ENCODE measurements at places on chromosomes 6 and 20.

GRCh38 chr20:47319517-47320252, 36.8 kb downstream of the ZMYND8 start:
- no peak for DNase-seq

- DNase-seq, result no peak
Observed at GRCh38 chr6:108145639-108146038, 20.2 kb upstream of the NR2E1 start.

GRCh38 chr20:58650181-58650775, 805 bp upstream of the STX16 start:
- DNase-seq, result no peak

DNA sequence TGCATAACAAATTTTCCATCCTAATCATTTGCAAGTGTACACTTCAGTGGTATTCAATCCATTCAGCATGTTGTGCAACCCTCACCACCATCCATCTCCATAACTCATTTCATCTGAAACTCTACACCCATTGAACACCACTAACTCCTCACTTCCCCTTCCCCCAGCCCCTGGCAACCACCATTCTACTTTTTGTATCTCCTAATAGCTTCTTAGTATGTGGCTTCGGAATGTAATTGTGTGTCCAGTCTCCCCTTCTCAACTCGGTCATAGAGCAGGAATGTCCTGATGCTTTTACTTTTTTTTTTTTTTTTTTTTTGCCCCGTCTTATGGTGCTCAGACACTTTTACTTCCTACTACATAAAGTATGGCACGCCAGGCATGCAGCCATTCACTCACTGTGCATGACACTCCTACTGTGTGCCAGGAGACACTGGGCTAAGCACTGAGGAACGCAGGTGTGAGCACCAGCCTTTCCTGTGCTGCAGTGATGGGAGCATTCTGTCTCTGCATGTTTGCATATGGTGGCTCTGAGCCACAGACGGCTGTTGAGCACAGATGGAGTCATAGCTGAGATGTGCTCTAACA, 15.3 kb downstream of the HCK start:
- peak; percentile 83 for DNase-seq

DNA sequence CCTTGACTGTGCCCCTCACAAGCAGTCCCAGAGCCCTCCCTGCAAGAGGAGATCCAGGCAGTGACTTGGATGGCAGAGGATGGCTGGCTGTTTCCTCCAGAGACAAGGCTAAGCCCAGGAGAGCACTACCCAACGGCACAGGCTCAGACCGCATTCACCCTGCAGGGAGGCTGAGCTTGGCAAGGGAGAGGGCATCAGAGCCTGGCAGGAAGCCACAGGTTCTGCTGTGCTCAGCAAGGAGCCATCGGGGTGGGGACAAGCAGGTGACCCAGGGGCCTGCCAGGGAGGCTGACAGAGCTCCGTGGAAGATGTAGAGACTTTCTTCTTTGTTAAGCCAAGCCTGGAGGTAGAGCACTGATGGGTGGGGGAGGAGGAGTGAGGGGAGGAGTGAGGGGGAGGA, 159.2 kb upstream of the CST7 start:
- no peak for DNase-seq

DNA sequence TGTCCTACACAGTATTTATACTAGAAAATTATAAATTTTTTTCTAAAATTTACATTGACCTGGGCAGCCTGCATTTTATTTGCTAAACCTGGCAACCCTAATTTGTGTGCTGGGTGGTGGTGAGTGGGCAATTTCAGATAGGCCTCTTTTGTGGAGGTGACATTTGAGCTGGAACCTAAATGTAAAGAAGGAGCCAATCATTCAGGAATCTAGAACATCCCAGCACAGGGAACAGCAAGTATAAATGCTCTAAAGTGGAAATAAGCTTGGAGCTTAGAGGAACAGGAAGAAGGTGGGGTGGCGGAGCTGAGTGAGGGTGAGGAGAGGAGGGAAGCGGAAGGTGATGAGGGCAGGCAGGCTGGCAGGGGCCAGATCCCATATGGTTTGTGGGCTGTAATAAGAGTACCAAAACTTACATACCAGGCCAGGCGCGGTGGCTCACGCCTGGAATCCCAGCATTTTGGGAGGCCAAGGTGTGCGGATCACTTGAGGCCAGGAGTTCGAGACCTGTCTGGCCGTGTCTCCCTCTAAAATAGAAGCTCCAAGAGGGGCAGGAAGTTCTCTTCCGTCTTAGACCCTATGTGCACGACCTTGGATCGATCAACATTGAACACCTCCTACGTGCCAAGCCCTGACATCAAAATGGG, 549 bp upstream of the CSE1L start:
- DNase-seq, result no peak

DNA sequence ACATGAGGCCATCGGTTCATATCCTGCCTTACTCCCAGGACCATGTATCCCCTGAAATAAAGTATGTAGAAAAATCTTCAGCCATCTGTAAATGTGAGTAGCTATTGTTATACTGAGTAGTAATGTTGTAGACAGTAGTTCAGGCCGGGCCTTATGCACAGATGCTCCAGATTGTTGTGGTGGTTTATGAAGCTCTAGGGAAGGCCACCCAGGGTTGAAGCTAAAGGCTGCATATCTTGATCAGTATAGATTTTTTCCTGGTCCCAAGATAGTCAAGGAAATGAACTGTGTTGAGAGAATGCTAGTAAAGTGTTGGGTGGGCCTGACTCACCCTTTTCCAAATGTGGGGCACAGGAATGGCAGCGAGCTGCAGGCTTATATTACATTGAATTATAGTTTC, 81.4 kb downstream of the FNDC1 start:
- DNase-seq, result no peak

- no peak for DNase-seq
Observed at GRCh38 chr6:71410164-71410566, 121.6 kb downstream of the OGFRL1 start.

DNA sequence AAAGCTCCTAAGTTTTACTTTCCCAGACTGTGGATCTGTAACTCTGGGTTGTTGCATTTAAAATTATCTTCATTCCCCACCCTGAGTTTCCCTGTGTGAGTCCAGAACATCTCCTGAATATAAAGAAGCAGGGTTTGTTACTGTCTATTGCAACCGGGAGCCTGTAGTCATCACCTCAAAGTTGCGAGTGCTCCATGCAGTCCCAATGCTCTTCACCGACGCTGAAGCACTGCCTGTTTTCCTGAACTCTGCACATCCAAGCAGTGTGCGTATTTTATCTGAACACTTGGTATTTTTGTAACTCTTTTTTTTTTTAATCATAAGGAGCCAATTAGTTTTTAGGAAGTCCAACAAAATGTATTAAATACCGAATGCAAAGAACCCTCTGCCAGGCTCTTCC, 907 bp upstream of the HLA-B start:
- DNase-seq, result no peak

GRCh38 chr6:105432797-105433196, 29.9 kb upstream of the PREP start:
- peak; percentile 88 for DNase-seq

GRCh38 chr6:129875610-129876520, 14.8 kb upstream of the TMEM244 start:
- no peak for DNase-seq

DNA sequence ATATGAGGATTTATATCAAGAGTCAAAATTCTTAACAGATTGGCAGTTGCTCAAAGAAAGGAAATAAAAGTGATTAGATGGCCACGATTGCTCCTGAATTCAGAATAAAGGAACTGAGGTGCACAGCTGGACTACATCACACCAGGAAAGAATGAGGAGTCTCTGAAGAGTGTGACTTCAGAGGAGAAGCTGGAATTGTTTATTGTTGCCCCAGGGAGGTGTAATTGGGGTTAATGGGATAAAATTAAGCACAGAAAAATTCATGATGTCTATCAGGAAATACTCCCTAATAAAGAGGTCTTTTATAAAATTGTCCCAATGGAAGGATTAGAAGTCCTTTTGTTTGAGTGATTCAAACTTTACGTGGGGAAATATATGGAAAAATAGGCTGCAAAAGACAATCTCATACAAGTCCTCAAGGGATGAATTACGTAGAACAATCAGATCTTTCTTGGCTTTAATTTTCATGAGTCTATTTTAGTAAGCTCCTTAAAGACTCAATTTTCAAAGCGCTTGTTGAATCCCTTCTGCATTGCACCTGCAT, 208.6 kb upstream of the RNF217 start:
- no peak for DNase-seq

DNA sequence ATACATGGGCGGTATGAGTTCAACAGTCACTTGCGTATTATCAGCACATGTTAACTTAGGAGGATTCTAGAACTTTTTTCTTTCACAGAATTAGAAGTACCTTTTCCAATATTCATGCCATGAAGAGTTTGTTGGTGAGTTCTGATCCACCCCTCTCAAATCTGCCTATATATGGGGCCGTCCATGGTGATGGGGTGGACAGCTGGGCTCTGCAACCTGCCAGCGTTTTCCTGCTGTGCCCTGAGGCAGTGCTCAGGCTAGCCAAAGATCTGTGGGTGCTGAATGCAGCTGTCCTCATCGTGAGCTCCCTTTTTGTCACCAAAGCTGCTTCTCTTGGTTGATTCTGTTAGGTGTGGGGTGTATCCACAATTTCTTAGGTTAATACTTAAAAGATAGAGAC, 88.7 kb downstream of the THBS2 start:
- DNase-seq, result no peak

- no peak for DNase-seq
Observed at GRCh38 chr6:109795994-109796555, 105.0 kb downstream of the FIG4 start.

DNA sequence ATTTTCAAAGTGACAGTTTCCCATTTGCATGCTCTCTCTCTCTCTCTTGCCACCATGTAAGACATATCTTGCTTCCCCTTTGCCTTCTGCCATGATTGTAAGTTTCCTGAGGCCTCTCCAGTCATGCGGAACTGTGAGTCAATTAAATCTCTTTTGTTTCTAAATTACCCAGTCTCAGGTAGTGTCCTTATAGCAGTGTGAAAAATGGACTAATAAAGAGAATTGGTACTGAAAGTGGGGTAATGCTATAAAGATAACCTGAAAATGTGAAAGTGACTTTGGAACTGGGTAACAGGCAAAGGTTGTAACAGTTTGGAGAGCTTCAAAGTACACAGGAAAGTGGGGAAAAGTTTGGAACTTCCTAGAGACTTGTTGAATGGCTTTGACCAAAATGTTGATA, 389.8 kb downstream of the GRIK2 start:
- no peak for DNase-seq

- no peak for DNase-seq
Observed at GRCh38 chr6:12903246-12903645, 186.7 kb downstream of the PHACTR1 start.

GRCh38 chr6:163338671-163339405, 75.7 kb upstream of the QKI start:
- DNase-seq, result no peak

DNA sequence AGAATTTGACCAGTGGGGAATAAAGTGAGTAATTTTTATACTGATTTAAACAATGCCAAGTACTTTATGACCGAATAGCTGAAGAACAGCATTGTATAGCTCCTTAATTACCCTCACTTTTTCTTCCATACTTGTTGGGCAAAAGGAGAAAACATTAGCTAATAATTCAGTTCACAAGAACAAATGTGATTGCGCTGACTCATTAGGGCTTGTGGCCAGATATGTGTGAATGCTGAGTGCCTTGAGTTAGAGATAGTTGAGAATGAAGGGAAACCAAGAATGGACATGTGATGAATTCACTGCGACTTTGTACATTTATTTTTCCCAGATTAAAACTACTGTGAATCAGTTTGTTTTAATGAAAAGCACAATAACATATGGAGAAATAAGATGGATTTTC, 669.4 kb downstream of the TFAP2A start:
- DNase-seq, result no peak

GRCh38 chr6:147949981-147950622, 392.5 kb upstream of the SASH1 start:
- DNase-seq, result no peak

- DNase-seq, result no peak
Observed at GRCh38 chr20:24770628-24771541, 178.2 kb upstream of the CST7 start.

- DNase-seq, result no peak
Observed at GRCh38 chr6:136015531-136015930, 164.0 kb downstream of the PDE7B start.

DNA sequence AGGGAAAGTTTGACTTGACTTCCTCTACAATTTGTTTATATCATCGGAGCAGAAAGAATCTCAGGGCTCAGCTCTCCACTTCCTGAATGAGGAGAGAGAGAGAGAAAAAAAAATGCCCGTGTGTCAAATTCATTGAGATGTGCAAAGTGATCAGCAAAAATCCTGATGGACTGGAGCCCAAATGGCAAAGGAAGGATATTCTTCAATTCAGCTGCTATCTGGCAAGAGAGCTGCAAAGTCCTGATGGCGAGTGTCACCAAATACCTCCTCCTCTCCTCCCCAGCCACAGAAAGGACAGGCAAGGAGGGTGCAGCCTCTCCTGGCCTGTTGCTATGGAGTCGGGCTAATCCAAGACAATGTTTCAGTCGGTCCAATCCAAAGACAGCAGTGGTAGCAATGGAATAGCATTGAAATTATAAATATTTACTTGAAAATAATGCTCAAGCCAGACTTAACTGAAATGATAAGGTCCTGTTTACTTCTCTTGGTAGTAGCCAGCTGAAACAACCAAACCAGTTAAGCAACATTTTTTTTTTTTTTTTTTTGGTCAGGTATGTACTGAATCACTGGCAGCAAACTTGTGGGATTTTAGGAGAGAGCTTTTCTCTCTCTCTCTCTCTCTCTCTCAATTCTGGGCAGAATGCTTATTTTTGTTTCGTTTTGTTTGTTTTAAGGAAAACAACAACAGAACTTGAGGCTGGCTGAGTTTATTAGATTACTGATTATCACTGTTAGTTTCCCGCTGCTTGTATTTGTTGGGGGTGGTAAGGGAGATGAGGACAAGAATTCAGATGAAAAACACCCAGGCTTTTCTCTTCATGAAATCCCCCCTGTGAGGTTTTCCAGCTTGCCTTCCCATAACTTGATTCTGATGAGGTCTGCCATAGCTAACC, 204.2 kb downstream of the BCAS1 start:
- DNase-seq, result peak; percentile 83

- DNase-seq, result no peak
Observed at GRCh38 chr6:110221738-110222137, 41.5 kb downstream of the CDC40 start.

DNA sequence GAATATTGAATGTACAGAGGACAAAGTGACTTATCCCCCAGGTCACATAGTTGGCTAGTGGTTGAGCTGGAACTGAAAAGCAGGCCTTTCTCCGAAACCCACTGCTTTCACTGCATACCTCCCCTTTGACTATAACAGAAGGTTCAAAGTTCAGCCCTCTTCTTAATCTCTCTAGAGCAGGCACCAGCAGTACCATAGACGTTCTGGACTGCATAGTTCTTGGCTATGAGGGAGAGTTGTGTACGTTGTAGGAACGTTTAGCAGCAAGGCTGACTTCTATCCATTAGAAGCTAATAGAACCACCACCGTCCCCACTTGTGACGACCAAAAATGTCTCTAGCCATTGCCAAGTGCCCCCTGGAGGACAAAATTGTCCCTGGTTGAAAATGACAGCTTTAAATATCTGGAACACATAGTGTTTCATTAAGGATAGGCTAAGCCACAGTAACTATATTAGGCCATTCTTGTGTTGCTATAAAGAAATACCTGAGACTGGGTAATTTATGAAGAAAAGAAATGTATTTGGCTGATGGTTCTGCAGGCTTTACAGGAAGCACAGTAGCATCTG, 123.8 kb upstream of the MTHFD1L start:
- DNase-seq, result no peak

- no peak for DNase-seq
Observed at GRCh38 chr20:59322585-59323454, 22.4 kb downstream of the EDN3 start.
